ENCODE measurements at places on chromosomes 3 and 15. TPM values are rescaled to one million over a fixed set of nuclear protein-coding genes. Genes with fewer than 3 reads are reported as not detected.

Gene CCDC39
- not detected for total RNA-seq

Gene WDR93
- total RNA-seq: not detected

Gene SUSD5
- 2.5 TPM for total RNA-seq

- DNase-seq: no peak
Measured at GRCh38 chr3:168828943-168829342, 733.2 kb upstream of the GOLIM4 start.

- no peak for DNase-seq
Measured at GRCh38 chr3:112804021-112804420, 42.6 kb downstream of the CD200R1L start.

- DNase-seq: peak; percentile 55
Measured at GRCh38 chr3:40580494-40581091, 55.8 kb downstream of the ZNF621 start.

GRCh38 chr15:85550283-85550682 is 169.9 kb downstream of the AKAP13 start:
- no peak for DNase-seq

DNA sequence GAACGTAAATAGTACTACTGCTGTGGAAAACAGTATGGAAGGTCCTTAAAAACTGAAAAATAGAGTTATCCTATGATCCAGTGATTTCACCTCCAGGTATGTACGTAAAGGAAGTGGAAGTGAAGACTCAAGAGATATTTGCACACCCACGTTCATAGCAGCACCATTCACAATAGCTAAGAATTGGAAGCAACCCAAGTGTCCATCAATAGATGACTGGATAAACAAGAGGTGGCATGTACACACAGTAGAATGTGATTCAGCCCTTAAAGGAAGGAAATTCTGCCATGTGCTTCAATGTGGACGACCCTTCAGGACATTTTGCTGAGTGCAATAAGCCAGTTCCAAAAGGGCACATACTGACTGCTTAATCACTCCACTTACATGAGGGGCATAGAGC is 188.3 kb downstream of the APBA2 start:
- DNase-seq: peak; percentile 85

Gene PPP1R14D
- total RNA-seq: not detected

Gene GOLGA8H
- total RNA-seq: 0.23 TPM

GRCh38 chr3:170058127-170058526 is 20.3 kb downstream of the GPR160 start:
- DNase-seq: no peak

DNA sequence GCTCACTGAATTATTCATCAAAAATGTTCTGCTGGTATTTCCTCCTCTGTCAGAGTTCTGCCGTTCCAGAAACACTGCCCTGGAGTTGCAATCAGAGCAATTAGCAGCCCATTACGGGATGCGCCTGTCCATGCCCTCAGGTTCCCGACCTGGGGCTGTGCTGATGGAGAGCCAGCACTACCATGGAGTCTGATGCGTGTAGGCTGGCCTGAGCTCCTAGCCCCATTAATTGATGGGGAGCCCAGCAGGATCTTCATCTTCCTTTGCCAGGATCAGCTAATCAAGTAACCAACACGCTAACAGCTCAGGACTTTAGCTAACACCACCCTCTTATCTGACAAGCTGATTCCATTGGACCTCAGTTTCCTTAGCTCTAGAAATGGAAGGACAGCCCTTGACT is 164.2 kb downstream of the ABHD5 start:
- no peak for DNase-seq

GRCh38 chr15:52186651-52187486 is 4.3 kb downstream of the GNB5 start:
- no peak for DNase-seq

DNA sequence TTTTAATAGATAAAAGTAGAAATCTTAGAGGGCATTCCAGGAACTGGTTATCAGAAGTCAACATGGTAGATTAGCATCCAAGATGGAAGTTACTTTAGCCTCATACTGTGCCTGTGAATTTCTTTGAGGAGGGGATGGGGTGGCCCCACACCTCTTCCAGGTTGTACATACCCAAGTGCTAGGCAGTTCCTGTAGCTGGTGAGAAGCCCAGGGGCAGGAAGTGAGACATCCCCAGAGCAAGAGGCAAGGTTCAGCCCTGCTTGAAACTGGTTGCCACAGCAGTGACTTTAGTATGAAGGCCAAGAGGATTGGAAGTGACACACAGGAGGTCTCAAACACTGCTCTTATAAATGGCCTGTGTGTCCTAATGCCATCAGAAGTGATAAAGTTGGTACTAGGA is 11.9 kb downstream of the GTPBP8 start:
- no peak for DNase-seq

DNA sequence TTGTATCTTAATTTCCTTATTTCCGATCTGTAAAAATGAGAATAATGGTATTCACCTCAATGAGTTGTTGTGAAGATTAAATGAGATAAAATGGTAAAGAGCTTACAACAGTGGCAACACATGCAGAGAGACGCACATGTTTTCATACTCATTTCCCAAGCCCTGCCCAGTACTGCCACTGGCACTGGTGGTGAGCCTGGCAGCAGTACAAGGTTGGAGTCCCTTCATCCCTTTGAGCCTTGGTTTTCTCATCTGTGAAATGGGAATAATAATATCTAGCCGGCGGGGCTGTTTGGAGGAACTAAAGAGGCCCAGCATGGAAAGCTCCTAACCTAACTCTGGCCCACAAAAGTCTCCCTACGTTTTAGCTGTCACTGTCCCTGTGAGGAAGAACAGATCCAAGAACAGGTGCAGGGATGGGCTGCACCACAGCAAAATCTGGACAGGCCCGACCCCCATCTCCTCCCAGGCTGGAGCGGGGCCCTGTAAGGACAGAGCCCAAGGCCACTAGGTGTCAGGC is 866 bp upstream of the CD276 start:
- no peak for DNase-seq

Gene LTF
- total RNA-seq: not detected

DNA sequence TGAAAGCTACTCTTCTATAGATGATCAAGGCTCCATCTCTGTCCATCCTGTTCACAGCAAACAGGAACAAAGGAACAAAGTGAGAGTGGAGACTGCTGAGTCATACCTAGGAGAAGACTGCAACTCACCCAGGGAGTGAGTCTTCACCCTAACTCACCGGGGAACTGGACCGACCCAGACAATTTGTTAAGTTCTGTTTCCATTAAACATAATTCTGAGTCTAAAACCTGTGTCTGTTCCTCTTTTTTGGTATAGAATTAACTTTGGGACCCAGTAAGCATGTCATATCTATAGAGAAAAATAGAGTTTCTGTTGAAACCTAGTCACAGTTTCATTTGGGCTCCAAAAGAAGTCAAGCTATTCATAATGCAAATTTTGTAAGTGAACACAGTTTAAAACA is 21.6 kb downstream of the CCDC80 start:
- no peak for DNase-seq

DNA sequence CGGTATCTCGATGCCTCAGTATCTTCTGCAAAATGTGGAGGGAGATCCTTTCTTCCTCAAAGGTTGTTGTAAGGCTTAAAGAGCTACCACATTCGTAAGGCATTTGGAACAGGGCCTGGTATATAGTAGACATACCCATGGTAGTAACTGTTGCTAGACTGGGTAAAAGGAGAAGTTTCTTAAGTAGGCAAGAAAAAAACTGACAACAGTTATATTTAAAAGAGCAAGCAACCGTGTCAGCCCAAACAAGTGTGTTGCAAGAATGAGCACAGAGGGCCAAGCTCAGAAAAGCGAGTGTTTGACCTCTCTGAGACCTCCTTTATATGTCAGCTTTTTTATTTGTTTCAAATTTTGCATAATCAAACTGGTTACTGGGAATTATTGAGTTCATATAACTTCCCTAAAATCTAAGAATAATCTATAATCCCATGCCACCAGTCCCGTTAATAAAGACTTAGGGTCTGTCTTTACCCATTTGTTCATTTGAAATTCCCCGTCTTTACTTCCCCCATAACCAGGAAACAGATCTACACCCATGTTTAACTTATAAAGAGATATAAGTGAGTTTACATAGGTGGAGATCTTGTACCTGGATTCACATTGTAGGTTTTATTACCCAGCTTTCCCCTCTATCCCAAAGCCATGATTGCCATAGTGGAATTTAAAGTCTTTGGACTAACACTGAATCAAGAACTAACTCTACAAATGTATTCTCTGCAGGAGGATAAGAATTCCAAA is 7.3 kb downstream of the B3GNT5 start:
- no peak for DNase-seq

- no peak for DNase-seq
Measured at GRCh38 chr15:65837301-65838294, 31.7 kb upstream of the RAB11A start.

- no peak for DNase-seq
Measured at GRCh38 chr3:9142362-9142761, 107.1 kb downstream of the SRGAP3 start.

DNA sequence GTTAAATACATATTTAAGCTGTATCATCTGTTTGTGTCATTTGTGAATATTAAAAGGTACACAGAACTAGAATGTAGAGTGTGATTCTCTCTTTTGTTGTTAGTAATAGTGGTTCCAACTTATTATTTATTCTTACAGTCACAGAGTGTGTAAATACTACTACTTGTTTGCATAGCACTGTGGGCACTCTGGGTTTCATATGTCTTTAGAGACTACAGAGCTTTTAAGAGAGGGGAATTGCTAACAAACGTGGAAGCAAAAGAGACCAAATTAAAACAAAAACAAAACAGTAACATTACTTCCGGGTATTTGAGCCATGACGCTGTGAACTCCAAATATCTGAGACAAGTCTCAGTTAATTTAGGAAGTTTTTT is 828.0 kb upstream of the DPPA4 start:
- DNase-seq: no peak

DNA sequence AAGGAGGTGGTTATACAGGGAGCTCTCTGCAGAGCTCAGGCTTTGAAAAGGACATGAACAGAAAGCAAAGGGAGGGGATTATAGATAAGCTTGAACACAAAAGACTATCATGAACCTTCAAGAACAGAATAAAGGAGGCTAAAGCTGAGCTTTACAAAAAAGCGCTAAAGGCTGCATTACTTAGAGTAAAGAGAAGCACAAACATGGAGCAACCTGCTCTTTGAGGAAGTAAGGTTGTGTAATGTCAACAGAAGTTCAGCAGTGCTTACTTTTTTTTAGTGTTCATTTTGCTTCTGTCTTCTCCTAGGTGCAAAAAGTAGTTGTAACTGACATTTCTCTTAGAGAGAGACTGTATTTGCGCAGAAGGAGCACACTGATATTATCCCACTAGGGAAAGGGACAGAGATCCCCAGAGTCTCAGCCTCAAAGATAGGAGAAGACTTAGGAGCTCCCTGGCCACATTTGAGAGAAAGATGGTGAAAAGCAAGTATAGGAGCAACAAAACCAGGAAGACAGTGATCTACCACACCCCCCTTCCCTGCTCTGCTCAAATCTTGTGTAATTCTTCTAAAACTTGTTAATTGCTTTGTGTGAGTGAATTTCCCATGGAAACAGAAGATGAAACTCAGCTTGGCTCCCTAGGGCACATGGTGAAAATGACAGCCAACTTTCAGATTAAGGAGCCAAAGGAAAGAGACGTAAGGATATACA is 54.7 kb downstream of the QTRT2 start:
- DNase-seq: no peak

- DNase-seq: no peak
Measured at GRCh38 chr3:36317915-36318314, 62.4 kb upstream of the STAC start.

DNA sequence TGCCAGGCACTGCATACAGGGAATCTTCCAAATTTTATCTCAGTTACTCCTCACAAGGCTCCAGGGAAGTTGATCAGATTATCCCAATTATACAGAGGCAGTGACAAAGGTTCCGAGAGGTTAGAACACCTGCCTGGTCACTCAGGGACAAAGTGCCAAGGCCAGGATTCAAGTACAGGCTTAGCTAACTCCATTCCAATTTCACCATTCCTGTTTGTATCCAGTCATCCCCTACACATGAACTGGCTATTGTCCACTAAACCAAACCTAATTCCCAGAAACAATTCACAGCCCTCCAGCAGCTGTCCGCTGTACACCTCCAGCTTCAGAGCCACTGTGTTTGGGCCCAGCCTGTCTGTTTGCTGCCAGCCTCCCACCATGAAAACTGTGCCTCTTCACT is 16.0 kb downstream of the MUC13 start:
- DNase-seq: no peak

Gene TTLL13
- not detected for total RNA-seq

Gene PFN2
- total RNA-seq: 94.9 TPM

- no peak for DNase-seq
Measured at GRCh38 chr3:141877911-141878310, 1.5 kb downstream of the ATP1B3 start.

Gene LTK
- 0.24 TPM for total RNA-seq

GRCh38 chr15:23438816-23439466 is 8.1 kb downstream of the GOLGA6L2 start:
- DNase-seq: no peak

Gene SYNPR
- not detected for total RNA-seq

GRCh38 chr3:61608711-61609110 is 47.3 kb downstream of the PTPRG start:
- no peak for DNase-seq

DNA sequence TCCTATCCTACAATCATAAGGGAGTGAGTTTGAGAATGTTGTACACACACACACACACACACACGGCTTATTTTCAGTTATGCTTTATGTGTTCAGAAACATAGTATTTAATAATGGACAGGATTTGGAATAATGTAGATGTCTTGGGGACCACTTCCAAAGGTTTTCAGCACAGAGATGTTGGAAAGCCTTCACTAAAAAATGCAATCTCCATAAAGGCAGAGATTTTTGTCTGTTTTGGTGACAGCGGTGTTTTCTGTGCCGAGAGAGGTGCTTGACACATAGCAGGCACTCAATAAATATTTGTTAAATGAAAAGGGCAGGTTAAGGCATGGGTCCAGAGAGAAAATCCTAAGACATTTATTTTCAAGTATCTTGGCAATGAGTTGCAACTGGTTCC is 428.2 kb upstream of the RGMA start:
- no peak for DNase-seq

DNA sequence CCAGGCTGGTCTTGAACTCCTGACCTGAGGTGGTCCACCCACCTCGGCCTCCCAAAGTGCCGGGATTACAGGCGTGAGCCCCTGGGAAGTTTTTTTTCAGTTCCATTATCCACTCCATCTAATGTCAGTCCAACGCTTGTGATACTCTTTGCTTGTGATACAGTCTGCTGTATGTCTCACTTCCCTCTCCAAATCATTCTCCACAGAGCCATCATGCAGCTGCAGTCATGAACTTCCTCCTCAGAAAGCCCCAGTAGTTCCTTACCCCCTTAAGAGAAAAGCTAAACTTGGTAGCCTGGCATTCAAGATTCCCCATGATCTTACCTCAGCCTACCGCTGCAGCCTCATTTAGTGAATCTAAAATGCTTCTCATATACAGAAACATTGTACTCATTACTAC is 2.3 kb downstream of the ARPC4 start:
- no peak for DNase-seq

Gene ARMC8
- total RNA-seq: 26.7 TPM

GRCh38 chr15:58666957-58667356 is 82.5 kb downstream of the ADAM10 start:
- DNase-seq: peak; percentile 18

Gene SHC4
- total RNA-seq: 2.8 TPM

- DNase-seq: no peak
Measured at GRCh38 chr15:95266451-95267061, 1035.2 kb downstream of the MCTP2 start.

Gene RNU6-1
- not detected for total RNA-seq

GRCh38 chr3:14921034-14921616 is 26.3 kb upstream of the NR2C2 start:
- DNase-seq: peak; percentile 61
